ENCODE measurements at places on chromosomes 5 and 9.

- no peak for DNase-seq
Measured at GRCh38 chr9:91693226-91693625, 256.8 kb downstream of the ROR2 start.

- peak; percentile 61 for DNase-seq
Measured at GRCh38 chr9:129570450-129571297, 50.2 kb downstream of the C9orf50 start.

GRCh38 chr9:112012026-112012902 is 115.7 kb downstream of the UGCG start:
- peak; percentile 74 for DNase-seq

GRCh38 chr5:55344392-55344992 is 36.7 kb downstream of the MTREX start:
- DNase-seq, result peak; percentile 74

- DNase-seq, result no peak
Measured at GRCh38 chr9:98311541-98311940, 56.1 kb upstream of the TBC1D2 start.

Data from Ammon's horn (tissue), 1 donor.